ENCODE measurements at places on chromosomes 4 and X.

DNA sequence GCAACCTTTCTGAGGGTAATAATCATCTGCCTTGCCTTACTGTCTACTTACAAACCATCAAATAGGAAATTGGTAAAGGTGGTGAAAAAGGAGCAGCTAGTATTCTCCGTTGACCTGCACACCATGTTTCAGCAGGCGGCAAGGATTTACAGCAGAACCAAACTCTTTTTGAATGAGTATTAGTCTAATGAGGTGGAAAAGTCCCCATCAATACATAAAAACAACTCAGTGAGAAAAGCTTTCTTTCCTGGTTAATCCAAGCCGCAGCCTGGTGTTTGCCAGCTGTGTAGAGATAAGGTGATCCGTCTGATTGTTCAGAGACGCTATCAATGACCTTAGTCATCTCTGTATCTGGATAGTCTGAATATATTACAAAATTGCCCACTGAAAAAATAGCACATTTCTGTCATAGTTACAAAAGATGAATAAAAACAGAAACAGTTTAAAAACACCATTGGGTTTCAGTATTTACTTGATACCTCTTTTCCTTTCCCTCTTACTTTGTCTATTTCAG lies 110.4 kb upstream of the TBC1D9 start:
- DNase-seq: no peak

- no peak for DNase-seq
Observed at GRCh38 chr4:102493794-102494193, 7.4 kb upstream of the NFKB1 start.

DNA sequence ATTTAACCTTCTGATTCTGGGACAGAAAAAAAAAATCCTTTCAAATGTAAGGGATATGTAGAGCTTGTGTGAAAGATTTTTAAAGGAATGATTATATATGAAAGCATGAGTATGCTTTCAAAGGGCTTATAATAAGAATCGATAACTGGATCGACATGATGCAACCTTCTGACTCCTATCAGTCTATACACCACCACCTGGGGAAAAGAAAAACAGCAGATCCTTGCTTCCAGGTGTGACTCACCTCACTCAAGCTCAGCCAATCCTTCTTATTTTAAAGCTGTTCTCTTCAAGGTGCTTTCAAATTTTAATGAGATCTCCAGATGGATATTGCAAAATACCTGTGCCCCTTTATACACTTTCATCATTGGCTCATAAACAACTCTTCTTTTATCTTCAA lies 102.1 kb upstream of the EDNRA start:
- no peak for DNase-seq

GRCh38 chr4:53039741-53040458 lies 177.8 kb downstream of the RASL11B start:
- DNase-seq: no peak

DNA sequence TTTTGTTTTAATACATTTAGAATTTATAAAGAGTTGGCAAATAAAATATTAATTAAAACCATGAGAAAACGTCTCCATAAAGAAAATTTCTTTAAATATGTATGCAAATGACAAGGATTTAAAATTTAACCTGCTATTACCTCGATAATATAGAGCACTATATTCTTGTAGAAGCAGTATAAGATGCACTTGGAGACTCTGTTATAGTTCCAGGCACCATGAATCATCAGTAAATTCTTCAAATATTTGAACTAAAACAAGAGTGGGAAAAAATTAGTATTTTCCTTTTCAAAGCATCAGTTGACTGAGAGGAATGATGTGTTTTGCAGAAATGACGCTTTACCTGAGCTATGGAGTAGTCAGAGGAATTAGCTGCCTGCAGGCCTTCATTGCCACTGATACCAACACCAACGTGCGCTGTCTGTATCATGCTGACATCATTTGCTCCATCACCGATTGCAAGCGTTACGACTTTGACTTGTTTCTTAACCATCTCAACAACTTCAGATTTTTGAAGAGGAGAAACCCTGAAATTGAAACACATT lies 67.3 kb downstream of the SHISA3 start:
- DNase-seq: no peak

- no peak for DNase-seq
Observed at GRCh38 chr4:163384434-163384833, 40.7 kb downstream of the NPY5R start.
